Left lung (tissue), 14 donors: ENCODE measurements at places on chromosomes 4 and X. TPM values are rescaled to one million over a fixed set of nuclear protein-coding genes. Genes with fewer than 3 reads are reported as not detected.
A peak's percentile ranks its signal among the peaks of the same experiment; 100 is the strongest.

The ARMCX4 gene
- polyA plus RNA-seq: 33.9 TPM

The RAB39B gene
- 1.0 TPM for polyA plus RNA-seq

GRCh38 chr4:108433832-108434231, 186.5 kb upstream of the RPL34 start:
- DNase-seq: no peak

GRCh38 chrX:11704725-11705495, 39.2 kb upstream of the ARHGAP6 start:
- no peak for DNase-seq

DNA sequence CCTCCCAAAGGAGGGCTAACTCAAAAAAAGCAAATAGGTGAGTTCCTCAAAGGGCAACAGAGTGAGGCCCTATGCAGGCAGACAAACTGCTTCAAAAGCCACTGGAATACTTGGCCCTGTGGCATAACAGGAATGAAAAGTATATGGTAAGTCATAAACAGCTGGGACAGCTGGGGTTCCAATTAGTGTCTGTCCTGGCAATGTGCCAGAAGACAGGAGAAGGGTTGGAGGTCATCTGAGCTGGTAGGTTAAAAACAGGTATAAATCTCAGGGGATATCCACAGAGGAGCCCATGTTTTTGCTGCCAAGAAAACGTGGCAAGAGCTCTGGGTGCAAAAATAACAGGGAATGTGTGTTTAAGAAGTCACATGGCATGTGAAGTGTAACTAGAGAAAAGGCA, 111.6 kb downstream of the APOOL start:
- DNase-seq: no peak

- DNase-seq: no peak
Measured at GRCh38 chr4:28665306-28665705, 1804.7 kb downstream of the STIM2 start.

The QDPR gene
- 36.6 TPM for polyA plus RNA-seq

DNA sequence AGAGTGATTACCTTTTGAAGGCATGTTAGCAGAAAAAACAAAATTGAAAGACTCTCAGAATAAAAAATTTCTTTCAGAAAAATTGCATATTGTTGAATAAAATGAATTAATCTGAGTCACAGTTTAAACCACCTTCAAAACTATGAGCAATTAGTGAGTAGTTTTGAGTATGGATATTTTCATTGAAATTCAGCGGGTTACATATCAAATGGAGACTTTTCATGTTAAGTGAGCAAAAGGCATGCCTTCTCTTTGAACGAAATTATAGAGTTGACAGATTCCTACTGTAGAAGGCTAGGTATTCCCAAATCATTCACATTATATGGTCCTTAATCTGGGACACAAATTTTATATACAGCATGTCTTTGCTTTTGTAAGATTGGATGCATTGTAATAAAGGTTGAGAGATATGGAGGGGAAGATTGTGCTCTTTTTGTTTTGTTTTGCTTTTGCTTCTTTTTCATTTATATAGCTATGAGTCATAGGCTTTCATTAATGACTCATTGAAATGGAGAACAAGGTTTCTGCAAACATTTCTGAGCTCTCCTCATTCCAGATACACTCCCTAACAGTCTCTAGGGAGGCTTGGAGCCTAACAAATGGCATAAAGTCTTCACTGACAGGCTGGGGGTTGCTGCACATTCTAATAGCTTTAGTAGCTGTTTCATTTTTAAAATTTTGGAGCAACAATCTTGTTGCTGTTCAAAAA, 21.6 kb downstream of the PCDH18 start:
- no peak for DNase-seq

The UGT2A1 gene
- not detected for polyA plus RNA-seq

DNA sequence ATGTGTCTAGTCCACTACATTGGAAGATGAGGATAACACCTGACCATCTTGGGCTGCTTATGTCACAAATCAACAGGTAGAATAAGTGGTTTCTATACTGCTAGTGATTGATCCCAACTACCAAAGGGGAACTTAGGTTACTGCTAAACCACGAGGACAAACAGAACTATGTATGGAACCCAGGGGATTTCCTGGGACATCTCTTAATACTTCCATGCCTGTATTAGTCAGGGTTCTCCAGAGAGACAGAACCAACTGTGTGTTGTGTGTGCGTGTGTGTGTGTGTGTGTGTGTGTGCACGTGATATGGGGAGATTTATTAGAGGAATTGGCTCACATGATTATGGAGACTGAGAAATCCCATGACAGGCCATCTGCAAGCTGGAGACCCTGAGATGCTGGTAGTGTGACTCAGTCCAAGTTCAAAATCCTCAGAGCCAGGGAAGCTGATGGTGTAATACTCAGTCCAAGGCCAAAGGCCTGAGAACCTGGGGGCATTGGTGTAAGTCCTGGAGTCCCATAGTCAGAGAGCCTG, 16.2 kb upstream of the AFF1 start:
- DNase-seq: no peak

The NAA11 gene
- not detected for polyA plus RNA-seq

GRCh38 chrX:134512566-134512965, 52.6 kb downstream of the HPRT1 start:
- no peak for DNase-seq

DNA sequence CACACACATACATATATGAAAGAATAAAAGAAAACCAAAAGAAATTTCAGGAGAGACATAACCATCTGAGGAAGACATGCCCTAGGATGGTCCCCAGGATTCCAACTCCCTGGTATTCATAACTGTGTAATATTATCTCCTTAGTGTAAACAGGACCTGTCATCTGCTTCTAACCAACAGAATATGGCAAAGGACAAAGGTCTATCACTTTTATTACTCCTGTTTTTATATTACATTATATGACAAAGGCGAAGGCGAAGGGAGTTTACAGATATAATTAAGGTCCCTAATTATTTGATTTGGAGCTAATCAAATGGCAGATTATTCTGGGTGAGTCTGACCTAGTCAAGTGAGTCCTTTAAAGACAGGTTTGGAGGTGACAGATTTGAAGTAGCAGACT, 155.1 kb downstream of the MID1 start:
- DNase-seq: no peak

GRCh38 chr4:818106-818921, 7.6 kb downstream of the CPLX1 start:
- DNase-seq: peak; percentile 81

The CTAG2 gene
- polyA plus RNA-seq: not detected

GRCh38 chrX:150805736-150806135, 92.7 kb downstream of the CD99L2 start:
- DNase-seq: no peak

GRCh38 chr4:152348670-152349069, 187.2 kb downstream of the FBXW7 start:
- no peak for DNase-seq
